ENCODE measurements at places on chromosomes 2 and 18.

GRCh38 chr2:54653572-54654204 is 69.8 kb upstream of the EML6 start:
- no peak for DNase-seq

DNA sequence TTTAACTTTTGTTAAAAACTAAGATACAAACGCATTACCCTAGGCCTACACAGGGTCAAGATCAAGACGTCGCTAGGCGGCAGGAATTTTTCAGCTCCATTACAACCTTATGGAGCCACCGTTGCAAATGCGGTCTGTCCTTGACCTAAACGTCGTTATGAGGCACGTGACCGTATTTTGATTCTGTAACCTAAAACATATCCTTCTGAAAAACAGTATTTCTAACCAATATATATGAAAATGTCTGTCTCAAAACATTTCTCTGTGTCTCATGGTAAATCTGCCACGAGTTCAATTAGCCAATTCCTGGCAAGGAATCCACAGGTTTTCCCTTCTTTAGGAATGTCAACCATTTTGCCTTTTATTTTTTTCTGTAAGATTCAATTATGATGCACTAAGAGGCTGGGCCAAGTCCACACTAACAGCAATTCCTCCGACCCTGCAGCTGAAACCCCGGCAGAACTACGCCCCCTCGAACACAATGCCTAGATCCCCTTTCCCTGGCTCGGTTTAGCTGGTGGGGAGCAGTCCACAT is 1.7 kb downstream of the RTN4 start:
- no peak for DNase-seq

GRCh38 chr18:75264926-75265597 is 54.5 kb downstream of the TSHZ1 start:
- DNase-seq: no peak

DNA sequence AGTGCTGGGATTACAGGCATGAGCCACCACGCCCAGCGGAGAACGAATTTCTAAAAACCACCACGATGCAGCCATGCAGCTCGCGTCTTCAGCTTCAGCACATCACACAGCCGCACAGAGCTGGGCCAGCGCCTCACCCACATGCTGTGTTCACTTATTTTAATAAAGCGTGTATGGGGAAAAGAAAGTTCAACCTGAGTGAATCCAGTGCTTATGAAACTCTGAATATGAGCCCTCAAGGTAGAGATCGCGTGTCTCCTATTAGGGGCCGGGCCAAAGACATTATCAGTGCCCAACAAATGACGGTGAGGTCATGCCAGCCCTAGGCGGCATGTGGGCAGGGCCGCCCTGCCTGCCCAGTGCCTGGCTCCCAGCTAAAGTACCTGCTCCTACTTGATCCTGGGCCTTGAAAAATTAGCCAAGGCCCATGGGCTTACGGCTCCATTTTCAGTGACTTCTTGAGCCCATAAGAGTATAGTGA is 44.3 kb downstream of the SPRED2 start:
- DNase-seq: no peak

GRCh38 chr2:64931246-64932115 is 57.7 kb upstream of the SLC1A4 start:
- DNase-seq: no peak

- no peak for DNase-seq
These were observed 60.1 kb downstream of the DSC3 start for GRCh38 chr18:30982285-30982992.

- no peak for DNase-seq
These were observed 10.4 kb downstream of the HOXD8 start for GRCh38 chr2:176139661-176140512.

- no peak for DNase-seq
These were observed 168.4 kb downstream of the CCBE1 start for GRCh38 chr18:59528866-59529265.

DNA sequence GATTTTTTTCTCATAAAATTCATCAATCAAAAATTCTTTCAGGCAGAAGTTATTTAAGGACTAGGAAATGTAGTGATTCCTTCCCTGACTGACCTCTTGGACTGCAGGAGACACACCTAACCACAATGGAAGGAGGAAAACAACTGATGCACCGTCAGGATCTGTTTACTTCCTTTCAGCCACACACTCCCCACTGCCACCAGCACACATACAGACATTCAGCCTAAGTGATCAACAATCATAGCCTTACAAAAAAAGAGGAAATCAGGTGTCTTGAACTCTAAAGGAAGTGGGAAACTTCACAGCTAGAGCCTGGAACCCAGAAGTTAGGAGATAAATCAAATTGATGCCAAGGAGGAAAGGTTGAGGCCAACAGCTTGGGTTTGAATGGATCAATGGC is 213.5 kb upstream of the ACVR2A start:
- DNase-seq: no peak

- no peak for DNase-seq
These were observed 1372.2 kb upstream of the TMEFF2 start for GRCh38 chr2:193566886-193567285.

DNA sequence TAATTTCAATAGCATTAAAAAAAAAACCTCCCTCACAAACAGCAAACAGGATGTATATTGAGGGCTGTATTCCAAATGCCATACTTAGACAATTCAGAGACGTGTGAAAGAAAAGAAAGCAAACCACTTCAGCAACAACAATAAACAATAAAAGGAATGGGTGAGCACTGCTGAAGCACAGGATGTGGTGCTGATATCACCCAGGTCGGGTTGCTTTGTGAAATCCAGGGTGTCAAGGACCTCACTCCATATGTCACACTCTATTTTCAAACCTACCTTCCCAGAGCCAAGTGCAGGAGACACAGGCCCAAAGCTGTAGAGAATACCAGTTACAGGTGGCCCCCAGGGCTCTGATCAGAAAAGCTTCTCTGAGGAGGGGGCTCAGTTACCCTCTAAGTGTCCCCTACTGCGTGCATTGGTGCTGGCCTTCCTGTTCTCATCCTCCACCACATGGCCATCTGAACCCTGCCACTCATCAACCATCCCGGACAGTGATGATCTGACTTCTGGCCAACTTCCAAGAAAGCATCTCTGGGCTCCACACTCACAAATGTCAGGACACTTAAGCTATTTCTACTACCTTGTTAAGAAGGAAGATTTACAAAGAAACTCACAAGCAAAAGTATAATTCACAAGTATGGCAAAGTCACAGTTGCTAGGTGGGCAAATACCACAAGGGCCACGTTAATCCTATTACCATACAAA is 363.0 kb downstream of the SS18 start:
- no peak for DNase-seq

DNA sequence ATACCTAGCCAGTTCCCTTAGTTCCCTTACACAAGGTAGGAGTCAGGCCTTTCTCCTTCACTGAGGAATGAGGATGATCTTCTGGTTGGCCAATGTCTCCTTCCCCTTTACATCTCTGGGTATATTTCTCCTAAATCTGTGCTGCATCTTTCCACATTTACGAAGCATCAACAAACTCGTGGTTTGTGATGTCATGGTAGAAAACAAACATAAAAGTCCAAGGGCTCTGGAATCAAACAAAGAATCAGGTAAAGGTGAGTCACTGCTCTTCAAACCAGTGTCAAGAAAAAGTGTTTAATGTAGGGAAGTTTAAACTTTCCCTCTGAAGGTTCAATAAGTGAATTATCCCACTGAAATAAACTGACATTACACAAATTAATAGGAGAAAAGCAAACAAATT is 122.9 kb downstream of the METTL8 start:
- no peak for DNase-seq

GRCh38 chr2:26459991-26460612 is 17.8 kb downstream of the OTOF start:
- DNase-seq: no peak

DNA sequence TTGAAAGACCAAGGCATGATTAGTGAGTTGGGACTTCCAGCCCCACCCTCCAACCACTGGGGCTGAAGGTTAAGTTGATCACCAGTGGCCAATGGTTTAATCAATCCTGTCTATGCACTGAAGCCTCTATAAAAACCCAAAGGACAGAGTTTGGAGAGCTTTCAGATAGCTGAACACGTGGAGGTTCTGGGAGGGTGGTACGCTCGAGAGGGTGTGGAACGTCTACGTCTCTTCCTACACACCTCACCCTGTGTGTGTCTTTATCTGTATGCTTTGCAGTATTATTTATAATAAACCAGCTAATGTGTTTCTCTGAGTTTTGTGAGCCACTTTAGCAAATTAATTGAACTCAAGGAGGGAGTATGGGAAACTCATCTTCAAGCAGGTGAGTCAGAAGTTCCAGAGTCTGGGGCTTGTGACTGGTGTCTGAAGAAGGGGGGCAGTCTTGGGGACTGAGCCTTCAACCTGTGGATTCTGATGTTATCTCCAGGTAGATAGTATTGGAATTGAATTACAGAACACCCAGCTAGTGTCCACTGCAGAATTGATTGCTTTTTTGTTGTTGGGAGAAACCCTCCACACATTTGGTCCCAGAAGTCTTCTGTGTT is 20.3 kb downstream of the ACTR3 start:
- peak; percentile 67 for DNase-seq
